ENCODE measurements at places on chromosomes 1 and 21.
A peak's percentile ranks its signal among the peaks of the same experiment; 100 is the strongest.

DNA sequence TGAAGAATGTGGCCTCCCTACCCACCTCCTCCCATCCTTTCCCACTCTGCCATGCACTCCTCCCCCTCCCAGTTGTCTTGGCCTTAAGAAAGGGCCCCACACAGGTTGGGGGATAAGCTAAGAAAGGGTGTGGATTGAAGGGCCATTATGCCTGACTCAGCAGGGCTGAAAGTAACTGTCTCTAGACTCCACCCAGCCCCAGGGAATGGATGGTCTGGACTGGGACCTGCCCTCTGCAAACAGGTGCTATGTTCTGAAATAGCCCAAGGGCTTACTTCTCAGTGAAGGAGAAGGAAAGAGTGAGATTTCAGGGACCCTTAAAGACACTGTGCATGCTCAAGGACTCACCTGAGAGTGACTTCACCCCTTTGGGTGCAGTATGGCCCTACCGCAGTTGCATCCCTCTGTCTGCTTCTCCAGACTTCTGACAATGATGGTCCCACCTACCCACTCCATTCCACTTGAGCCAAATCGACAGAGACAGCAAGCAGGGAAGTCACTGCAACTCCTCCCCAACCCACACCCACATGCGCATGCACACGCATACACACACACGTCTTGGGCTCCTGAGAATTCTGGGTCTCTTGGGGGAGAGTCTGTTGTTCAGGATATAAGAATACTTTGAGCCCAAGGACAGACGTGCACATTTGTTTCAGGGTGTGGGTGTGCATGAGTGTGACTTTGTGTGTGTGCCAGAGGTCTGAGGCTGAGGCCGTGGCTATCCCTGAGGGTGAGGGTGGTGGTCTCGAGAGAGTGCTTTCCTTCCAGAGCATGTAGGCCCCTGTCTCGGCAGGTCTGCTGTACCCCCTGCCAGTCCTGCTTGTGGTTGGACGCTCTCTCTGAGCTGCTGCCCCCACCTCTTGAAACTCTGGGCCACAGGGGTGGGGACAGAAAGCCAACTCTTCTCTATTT is 231.9 kb downstream of the PTPRU start:
- DNase-seq = no peak

DNA sequence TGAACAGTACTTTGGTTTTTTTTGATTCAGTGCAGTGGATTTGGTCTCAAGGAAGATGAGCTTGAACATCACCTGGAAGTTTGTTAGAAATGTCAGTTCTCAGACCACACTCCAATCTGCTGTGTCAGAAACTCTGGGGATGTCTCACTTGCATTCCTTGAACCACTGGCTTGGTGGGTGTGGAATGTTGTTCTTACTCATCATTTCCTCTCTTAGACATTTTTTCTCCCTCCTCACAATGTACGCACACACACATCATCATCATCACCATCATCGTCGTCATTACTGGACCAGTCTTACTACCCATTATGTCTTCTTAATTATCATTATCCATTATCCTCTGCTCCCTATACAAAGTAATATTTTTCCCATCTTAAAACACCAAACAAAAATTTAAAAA is 91.9 kb upstream of the KCNK2 start:
- no peak for DNase-seq

DNA sequence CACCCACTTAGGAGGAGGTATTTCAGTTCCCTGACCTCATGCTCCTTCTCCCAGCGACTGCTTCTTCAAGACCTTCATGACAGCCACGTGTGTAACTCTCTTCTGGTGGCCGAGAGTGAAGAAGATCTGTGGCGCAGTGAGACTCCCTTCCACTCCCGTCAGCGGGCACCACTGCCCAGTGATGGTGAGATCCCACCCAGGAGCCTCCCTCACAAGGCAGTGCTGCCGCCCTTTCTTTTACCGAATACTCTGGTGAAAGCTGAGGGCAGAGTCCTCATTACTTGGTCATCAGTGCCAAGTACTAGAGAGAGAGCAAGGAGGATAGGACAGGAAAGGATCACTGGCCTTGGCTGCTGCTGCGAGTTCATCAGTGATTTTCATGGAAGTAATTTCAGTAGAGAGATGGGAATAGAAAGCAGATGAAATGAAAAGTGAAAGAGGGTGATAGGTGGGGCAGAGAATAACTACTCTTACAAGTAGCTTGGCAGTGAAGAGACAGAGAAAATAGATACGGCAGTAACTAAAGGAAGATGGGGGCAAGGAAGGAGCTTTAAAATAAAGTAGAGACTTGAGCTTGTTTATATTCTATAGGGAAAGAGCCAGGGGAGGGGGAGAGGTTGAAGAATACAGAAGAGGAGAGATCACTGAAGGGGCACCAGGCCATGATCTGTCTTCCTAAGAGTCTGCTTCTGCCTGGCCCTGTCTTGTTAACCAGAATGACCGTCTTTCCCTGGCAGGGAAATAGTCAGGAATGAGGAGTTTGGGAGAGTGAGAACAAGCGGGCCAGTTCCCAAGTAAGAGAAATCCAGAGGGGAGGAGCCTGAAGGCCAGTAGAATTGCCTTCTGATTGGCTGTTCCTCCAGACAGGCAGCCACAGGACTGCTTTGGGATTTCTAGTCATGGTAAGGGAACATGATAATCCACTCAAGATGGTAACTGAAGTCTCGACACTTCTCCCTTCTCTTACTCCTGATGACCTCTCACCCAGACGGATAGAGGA is 18.3 kb downstream of the HYI start:
- no peak for DNase-seq

DNA sequence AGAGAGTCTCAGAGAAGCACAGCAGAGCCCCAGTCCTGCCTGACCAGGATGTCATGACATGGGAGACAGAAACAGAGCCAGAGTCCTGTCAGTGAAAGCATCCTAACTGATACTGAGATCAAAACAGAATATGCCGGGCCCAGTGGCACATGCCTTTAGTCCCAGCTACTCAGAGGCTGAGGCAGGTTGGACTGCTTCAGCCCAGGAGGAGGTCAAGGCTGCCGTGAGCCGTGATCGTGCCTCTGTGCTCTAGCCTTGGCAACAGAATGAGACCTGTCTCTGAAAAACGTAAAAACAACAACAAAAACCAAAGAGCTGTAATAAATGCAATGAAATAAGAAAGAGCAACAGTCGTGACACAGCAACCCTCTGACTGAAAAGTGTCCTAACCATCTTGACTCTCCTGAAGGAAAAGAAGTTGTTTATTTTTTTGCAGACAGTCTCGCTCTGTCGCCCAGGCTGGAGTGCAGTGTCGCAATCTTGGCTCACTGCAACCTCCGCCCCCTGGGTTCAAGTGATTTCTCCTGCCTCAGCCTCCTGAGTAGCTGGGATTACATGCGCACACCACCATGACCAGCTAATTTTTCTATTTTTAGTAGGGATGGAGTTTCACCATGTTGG is 189.2 kb downstream of the SLC45A1 start:
- DNase-seq = no peak

GRCh38 chr1:175649416-175649815 is 94.0 kb downstream of the TNR start:
- DNase-seq = no peak

DNA sequence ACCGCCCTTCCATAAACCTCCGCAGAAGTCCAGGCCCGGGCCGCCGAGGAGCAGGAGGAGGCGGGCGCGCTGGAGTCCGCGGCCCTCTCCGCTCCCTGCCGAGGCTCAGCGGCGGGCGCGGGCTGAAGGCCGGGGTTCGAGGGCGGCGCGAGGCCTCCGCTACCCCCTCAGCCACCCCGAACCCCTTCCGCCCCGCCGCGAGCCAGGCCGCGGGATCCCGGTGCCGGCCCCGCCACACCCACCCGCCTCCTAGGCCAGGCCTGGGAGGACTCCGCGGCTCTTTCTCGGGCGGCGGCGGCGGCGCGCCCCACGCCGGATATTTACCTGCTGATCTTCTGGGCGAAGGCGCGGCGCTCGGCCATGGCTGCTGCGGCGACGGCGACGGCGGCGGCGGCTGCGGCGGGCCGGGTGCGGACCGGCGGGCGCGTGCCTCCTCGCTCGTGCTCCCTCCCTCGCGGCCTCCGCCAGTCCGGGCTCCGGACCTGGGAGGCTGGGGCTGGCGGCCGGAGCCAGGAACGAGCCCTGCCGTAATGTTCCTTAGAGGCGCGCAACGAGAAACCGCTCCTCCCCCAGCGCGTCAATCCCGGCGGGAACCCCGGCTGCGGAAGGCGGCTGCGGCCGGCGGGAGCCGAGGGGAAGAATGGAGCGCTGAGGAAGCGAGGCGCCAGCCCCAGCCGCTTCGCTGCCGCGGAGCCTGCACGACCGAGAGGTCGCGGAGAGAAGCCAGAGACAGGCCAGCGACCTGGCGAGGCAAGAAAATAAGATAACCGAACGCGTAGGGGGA is at the start of gene DOCK7:
Gene DOCK7 (minus strand): TSS at position 484 of the 784 bp plus-strand sequence. CDS start 122 bp downstream, at position 362.
- DNase-seq = peak; percentile 56

DNA sequence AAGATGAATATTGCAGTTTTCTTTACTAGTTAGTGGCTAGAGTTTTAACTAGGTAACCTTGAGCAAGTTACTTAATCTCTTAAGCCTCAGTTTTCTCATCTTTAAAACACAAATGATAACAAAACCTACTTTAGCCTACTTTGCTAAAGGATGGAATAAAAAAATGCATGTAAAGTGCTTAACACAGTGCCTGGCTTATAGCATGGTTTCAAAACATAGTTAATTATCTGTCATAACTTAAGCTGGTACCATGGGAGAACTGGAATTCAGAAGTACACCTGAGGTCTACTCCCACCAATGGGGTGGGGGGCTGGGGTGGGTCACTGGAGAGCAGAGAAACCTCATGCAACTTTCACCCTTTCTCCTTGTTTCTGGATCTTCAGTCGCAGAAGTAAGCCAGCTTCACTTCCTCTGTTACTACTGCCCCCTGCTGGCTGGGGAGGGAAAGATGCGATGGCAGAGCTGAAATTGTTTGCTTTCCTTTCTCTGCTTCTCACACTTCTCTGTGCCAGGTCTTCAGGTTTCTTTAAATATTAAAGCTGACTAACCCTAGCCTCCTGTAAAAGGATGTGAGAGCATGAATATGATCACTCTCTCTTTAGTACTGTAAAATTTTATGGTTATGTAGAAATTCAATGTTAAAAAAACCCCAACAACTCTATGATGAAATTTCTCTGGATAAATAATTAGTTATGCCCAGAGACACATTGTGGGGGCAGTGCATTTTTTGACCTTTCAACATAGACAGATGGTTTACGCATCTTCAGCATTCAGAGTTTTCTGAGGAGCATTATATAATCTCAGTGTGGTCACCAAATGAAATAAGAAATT is 324.2 kb downstream of the HLX start:
- DNase-seq = peak; percentile 47

DNA sequence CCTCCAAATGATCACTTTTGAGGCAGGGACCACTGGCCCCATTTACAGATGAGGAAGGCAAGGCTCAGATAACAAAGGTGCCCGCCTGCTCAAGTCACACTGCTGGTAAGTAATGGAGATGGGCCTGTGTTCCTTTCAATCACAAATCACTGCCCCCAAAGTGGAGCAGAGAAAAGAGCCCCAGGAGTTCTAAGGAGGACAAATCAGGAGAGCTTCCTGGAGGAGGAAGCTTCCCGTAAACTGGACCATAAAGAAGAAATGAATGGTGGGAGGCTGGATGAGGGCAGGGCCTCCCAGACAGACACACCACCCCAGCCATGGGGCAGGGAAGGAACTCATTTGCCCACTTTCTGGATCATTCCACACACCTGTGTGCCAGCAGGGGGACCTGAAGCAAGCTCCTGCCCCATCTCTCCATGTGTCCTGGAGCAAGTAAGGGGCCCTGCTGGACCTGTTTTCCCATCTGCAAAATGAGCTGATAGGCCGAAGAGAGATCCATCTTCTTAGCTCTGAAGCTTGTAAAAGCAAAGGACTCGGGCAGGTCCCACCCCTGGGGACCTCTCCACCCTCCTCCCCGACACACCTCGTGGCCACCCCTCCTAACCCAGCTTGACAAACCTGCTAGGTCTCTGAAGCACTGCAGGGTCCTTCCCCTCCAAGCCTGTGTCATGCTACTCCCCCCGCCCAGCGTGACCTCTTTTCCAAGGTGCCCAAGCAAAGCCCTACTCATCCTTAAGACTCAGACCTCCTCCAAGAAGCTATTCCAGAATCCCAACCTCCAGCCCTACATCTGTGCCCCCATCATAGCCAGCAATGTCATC is 5.5 kb downstream of the LAPTM5 start:
- no peak for DNase-seq

Measured in CMK (cell line).